Upper lobe of right lung (tissue), 1 donor: ENCODE measurements at places on chromosomes 12 and 14. TPM values are rescaled to one million over a fixed set of nuclear protein-coding genes. Genes with fewer than 3 reads are reported as not detected.
A peak's percentile ranks its signal among the peaks of the same experiment; 100 is the strongest.

Gene POTEG
- total RNA-seq: not detected

Gene WNT1
- total RNA-seq: not detected

Gene MDM2
- 198 TPM for total RNA-seq

Gene SMAGP
- 34.2 TPM for total RNA-seq

Gene KLHL33
- 0.29 TPM for total RNA-seq

Gene OR6C3
- total RNA-seq: not detected

Gene VWF
- total RNA-seq: 729 TPM

Gene ITFG2
- 42.3 TPM for total RNA-seq

GRCh38 chr12:19323805-19324204 lies 115.5 kb upstream of the AEBP2 start:
- H3K4me3 ChIP-seq: no peak overlapping the region
- no peak overlapping the region for H3K27ac ChIP-seq
- DNase-seq: no peak
- H3K27me3 ChIP-seq: no peaks in the 10 kb centered on the region

GRCh38 chr12:93100610-93101009 lies 171.5 kb upstream of the EEA1 start:
- no peaks in the 10 kb centered on the region for H3K27me3 ChIP-seq
- H3K4me3 ChIP-seq: no peak overlapping the region
- no peak for DNase-seq
- no peak overlapping the region for H3K27ac ChIP-seq
- H3K36me3 ChIP-seq: no peaks in the 10 kb centered on the region

- no peaks in the 10 kb centered on the region for H3K27me3 ChIP-seq
- no peak for DNase-seq
- H3K4me3 ChIP-seq: no peak overlapping the region
- no peak overlapping the region for H3K27ac ChIP-seq
Measured at GRCh38 chr12:39383114-39383513, 59.8 kb downstream of the KIF21A start.

GRCh38 chr12:2679816-2680675 lies 114.7 kb upstream of the FKBP4 start:
- no peaks in the 10 kb centered on the region for H3K4me1 ChIP-seq
- H3K36me3 ChIP-seq: peaks cover 8% of the 10 kb centered on the region
- H3K27me3 ChIP-seq: no peaks in the 10 kb centered on the region
- no peak overlapping the region for H3K4me3 ChIP-seq
- no peak overlapping the region for H3K27ac ChIP-seq

GRCh38 chr12:103924761-103925641 lies 5.2 kb upstream of the HSP90B1 start:
- H3K36me3 ChIP-seq: no peaks in the 10 kb centered on the region
- peaks cover 6% of the 10 kb centered on the region for H3K4me1 ChIP-seq
- H3K27ac ChIP-seq: no peak overlapping the region

DNA sequence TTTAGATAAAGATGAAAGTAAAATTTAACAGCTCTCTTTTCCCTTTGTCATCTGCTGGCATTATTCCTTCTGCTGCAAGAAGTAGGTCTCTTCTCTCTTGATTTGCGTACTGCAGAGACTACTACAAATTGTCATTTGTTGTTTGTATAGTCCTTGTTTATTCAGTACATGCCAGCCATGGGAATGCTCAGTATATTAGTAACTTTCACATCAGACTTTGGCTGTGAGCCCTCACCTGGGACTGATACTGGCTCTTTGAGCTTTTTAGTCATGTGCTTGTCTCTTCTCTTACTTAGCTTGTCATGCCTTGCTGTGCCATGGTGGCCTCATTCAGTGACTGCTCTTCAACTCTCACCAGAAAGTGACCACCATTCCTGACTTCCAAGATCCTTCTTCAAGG lies 169.8 kb downstream of the PRKCH start:
- DNase-seq: no peak
- H3K36me3 ChIP-seq: peaks cover 10% of the 10 kb centered on the region
- no peak overlapping the region for H3K4me3 ChIP-seq
- H3K27me3 ChIP-seq: no peaks in the 10 kb centered on the region
- H3K4me1 ChIP-seq: peaks cover 31% of the 10 kb centered on the region

GRCh38 chr12:7282844-7283243 lies 21.0 kb upstream of the ACSM4 start:
- H3K27ac ChIP-seq: no peak overlapping the region
- no peaks in the 10 kb centered on the region for H3K36me3 ChIP-seq
- no peak for DNase-seq
- no peaks in the 10 kb centered on the region for H3K4me1 ChIP-seq
- H3K27me3 ChIP-seq: no peaks in the 10 kb centered on the region

DNA sequence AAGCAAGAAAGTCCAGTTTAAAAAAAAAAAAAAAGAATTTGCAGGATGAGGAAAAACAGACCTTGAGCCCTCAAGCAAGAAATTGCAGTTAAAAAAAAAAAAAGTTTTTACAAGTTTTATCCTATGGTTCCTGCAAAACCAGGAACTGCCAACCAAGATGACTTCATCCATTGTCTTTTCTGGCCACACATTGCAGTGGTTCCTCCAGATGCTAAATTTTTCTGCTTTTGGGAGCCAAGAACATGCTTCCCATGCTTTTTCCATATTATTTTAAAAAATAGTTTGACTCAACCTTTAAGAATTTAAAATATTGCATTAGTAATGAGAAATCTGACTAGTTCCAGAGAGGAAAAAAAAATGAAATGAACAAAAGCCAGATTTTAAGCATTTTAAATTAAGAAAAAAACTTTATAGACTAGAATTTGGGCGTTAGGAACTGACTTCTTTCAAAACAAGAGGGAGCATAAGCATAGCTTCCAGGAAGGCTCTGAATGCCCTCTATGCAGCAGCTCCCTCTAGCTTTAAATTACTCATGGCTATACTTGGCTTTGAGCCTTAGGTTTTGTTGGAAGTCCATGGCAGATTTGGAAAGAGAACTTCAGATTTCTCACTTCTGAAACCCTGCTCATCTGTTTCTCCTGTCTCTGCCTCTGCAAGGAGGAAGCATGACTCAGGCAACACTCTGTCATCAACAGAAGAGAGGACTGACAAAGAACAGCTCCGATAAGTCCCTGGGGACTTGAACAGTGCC lies 124.5 kb downstream of the GPR65 start:
- no peaks in the 10 kb centered on the region for H3K27me3 ChIP-seq
- no peak for DNase-seq
- no peaks in the 10 kb centered on the region for H3K36me3 ChIP-seq
- H3K4me1 ChIP-seq: peaks cover 22% of the 10 kb centered on the region
- H3K4me3 ChIP-seq: no peak overlapping the region
- H3K27ac ChIP-seq: peak overlapping the region; percentile 44

DNA sequence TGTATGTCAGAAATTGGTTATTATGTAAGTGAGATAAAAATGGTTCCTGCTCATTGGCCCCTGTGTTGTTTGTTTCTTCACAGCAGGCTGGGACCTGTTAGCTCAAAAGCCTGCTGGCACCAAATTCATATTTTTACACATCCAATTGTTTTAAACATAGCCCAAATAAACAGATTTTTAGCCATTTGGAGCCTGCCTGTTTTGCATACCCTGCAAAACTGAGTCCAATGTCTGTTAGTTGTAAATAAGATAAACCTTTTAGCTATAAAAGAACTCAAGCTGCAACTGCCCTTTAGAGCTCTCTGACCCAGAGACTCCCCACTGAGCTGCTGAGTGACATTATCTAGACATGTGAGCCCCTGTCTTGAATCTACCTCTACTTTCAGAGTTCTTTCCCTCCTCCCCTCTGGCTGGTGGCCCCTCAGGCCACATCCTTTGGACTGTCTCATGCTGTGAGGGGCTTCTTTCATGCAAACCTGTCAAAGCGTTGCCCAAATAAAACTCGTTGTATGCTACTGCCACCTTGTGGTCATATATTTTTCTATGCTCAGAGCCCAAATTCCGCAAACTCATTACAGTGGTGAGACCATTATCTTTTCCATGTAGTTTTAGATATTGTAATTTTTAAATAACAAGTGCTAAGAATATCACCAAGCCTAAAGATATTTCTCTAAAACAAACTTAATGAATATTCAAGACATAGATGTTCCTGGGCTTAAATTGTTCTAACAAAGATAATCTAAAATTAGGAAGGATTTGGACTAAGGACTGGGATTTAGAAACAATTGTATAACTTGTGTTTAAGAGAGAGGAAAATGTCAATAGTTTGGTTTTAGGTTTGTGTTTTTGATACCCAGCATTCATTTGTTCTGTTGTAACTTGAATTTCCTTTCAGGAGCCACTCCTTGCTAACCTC lies 337.9 kb downstream of the AACS start:
- DNase-seq: no peak
- no peaks in the 10 kb centered on the region for H3K4me1 ChIP-seq
- H3K27ac ChIP-seq: no peak overlapping the region
- peaks cover 5% of the 10 kb centered on the region for H3K27me3 ChIP-seq
- H3K36me3 ChIP-seq: no peaks in the 10 kb centered on the region

DNA sequence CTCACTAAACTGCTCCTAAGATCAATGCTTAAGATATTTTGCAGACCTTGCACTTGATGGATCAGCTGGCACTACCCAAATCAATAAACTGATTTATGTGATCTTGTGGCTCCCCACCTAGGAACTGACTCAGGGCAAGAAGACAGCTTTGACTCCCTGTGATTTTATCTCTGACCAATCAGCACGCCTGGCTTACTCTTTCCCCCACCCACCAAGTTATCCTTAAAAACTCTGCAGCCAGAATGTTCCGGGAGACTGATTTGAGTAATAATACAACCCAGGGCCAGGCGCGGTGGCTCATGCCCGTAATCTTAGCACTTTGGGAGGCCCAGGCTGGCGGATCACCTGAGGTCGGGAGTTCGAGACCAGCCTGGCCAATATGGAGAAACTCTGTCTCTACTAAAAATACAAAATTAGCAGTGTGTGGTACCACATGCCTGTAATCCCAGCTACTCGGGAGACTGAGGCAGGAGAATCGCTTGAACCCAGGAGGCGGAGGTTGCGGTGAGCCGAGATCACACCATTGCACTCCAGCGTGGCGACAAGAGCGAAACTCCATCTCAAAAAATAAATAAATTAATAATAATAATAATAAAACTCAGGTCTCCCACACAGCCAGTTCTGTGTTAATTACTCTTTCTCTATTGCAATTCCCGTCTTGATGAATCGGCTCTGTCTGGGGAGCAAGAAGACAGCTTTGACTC lies 12.0 kb downstream of the MORN3 start:
- H3K27me3 ChIP-seq: no peaks in the 10 kb centered on the region
- no peaks in the 10 kb centered on the region for H3K36me3 ChIP-seq
- no peak overlapping the region for H3K4me3 ChIP-seq
- peaks cover 8% of the 10 kb centered on the region for H3K4me1 ChIP-seq
- H3K27ac ChIP-seq: no peak overlapping the region

DNA sequence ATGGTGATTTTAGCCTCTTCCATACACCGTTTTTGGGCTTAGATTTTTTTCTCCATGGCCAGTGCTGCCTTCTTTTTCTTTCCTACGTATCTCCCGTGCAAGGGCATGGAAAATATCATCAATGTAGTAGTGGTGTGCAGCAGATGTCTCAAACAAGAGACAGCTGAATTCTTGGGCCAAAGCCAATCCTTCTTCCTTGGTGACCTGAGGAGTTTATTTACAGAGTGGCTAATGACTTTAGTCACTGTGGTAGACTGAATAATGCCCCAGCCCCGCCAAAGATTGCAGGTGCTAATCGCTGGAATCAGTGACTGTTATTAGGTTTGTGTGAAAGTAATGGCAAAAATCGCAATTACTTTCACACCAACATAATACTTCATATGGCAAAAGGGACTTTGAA lies 235.5 kb upstream of the NOS1 start:
- H3K4me3 ChIP-seq: no peak overlapping the region
- H3K27ac ChIP-seq: no peak overlapping the region
- DNase-seq: no peak
- no peaks in the 10 kb centered on the region for H3K27me3 ChIP-seq
- no peaks in the 10 kb centered on the region for H3K36me3 ChIP-seq

DNA sequence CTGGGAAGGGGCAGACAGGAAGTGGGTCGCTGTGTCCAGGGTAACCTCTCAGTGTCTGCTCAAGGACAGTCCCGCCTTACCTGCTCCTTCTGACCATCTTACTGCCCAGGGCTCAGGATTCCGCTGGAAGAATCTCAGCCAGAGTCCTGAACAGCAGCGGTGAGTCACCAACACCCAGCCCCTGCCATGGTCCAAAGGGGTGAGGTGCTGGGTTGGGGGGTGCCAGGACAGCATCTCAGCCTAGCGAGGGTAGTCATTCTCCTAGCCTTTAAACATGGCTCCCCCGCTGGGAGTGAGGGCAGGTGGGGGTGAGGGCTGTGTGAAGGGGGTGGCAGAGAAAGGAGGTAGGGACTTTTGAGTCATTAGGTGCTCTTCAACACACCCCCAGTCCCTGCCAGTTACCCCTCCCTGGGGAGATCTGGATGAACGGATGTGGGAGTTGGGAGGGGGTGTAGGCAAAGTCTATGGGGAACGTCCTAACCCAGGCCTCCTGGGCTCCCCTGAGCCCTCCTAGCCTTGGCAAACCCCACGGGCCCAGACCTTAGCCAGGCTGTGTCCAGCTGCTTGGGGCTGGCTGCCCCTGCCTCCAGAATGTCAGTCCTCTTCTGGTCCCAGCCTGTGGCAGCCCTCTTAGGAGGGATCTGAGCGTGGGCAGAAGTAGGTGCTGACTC lies 2.5 kb downstream of the TAMALIN start:
- no peak for DNase-seq
- peaks cover 27% of the 10 kb centered on the region for H3K36me3 ChIP-seq
- H3K4me1 ChIP-seq: peaks cover 37% of the 10 kb centered on the region

GRCh38 chr14:63269561-63270225 lies 49.0 kb downstream of the GPHB5 start:
- no peak for DNase-seq
- H3K4me1 ChIP-seq: peaks cover 7% of the 10 kb centered on the region
- H3K27me3 ChIP-seq: no peaks in the 10 kb centered on the region
- H3K4me3 ChIP-seq: no peak overlapping the region

- no peak overlapping the region for H3K4me3 ChIP-seq
- no peak for DNase-seq
- no peaks in the 10 kb centered on the region for H3K36me3 ChIP-seq
- H3K27ac ChIP-seq: no peak overlapping the region
Measured at GRCh38 chr12:54658306-54659264, 10.4 kb upstream of the DCD start.

GRCh38 chr12:13178568-13179210 lies 17.8 kb upstream of the EMP1 start:
- no peaks in the 10 kb centered on the region for H3K36me3 ChIP-seq
- H3K27ac ChIP-seq: peak overlapping the region; percentile 66
- no peak for DNase-seq
